ENCODE measurements at places on chromosomes 12 and 14.

GRCh38 chr14:100129161-100129589 is 30.3 kb downstream of the DEGS2 start:
- DNase-seq: no peak

DNA sequence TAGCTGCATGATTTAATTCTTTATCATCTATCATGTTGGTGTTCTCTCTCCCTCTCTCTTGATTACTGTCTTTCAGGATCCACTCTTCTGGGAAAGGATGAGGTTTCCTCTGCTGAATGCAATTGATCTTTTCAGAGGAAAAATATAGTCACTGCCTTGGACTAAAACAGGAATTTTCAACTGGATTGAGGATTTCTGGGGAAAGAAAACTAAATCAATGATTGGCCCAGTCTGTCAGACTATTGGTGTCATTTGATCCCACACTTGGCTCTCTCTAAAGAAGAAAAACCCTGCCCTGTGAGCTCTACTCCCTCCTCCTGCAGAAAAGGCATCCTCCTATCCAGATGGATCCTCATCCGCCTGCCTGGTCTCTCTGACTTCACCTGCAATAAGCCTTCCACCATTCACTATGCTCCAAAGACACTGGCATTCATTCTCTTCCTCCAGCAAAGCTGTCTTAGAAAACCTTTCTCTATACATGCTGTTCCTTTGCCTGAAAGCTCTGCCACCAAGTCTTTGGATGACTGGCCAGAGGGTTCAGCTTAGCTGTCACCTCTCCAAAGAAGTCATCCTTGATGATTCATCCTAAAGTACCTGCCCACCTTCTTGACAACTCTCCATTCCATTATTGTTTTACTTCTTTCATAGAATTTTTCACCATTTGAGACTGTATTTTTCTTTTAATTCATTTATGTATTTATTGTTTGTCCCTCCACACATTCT is 127.7 kb upstream of the CAND1 start:
- DNase-seq: no peak

- no peak for DNase-seq
Measured at GRCh38 chr12:57738661-57739237, at the start of gene AGAP2. AGAP2 (minus strand) TSS chr12:57738742; CDS start chr12:57738246, 496 bp downstream.

DNA sequence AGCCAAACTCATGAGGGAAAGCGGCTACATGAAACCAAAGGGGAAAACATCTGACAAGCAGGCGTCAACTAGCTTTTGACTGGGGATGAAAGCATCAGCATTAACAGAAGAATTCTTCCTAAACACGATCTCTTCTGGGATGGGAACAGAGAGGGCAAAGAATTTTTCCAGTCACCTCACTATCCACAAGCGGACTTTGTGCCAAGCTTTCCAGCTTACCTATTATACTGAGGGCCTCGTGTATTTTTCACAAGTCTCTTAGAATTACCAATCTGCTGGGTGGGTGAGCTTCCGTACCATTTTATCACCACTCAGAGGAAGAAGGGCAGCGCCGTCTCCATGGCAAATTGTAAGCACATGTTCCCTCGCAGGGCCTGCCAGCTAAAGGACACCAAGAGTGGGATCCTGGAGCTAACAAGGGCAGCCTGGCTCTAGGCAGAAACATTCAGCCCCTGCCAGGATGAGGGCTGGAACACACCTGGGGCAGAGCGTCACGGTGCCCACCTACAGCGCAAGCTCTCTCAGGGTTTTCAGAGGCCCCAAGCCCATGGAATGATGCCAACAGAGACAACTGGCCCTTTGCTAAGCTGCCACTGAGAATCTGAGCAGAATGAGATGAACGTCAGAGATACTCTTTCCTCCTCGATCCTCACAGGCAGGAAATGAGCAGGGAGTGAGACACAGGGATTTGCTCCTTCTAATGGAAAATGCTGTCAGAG is 74.6 kb downstream of the CHGA start:
- no peak for DNase-seq

GRCh38 chr14:73741876-73742519 is 27.8 kb upstream of the PNMA1 start:
- DNase-seq: peak; percentile 75

- DNase-seq: no peak
Measured at GRCh38 chr14:83294941-83295340, 1761.3 kb upstream of the SEL1L start.

DNA sequence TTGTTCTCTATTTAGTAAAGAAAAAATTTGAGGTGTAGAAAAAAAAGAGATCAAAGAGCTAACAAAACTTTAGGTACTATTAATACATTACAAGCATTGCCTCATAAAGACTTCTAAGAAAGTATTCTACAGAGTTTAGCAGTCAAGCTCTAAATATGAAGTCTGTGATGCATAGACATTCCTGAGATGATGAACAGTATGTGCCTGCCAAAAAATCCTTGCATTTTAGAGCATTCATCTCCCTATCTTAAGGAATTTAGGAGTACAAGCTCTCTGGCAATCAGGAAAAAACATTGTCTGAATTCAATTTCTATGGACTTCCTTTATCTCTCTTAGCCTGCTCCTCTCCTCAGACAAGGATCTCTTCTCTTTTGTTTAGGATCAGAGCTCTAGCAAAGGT is 202.6 kb upstream of the LRFN5 start:
- no peak for DNase-seq

DNA sequence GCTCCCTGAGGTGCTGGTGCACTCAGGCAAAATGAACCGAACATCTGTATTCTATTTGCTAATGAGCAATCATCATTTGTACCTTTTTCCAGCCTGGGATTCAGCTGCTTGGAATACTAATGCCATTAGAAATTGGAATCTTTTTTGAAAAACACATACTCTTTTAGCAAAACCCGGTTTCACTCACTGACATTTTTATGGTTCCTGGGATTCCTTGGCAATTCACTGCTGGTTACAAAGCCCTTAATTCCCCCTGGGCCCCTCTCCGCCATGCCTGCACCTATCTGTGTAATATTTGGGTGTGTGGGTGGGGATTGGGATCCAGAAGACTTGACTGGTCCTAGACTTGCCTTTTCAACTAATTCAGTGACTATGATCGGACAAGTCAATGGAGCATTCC is 199.1 kb downstream of the FOXN3 start:
- DNase-seq: no peak

GRCh38 chr12:32777159-32777558 is 21.5 kb upstream of the YARS2 start:
- DNase-seq: no peak

DNA sequence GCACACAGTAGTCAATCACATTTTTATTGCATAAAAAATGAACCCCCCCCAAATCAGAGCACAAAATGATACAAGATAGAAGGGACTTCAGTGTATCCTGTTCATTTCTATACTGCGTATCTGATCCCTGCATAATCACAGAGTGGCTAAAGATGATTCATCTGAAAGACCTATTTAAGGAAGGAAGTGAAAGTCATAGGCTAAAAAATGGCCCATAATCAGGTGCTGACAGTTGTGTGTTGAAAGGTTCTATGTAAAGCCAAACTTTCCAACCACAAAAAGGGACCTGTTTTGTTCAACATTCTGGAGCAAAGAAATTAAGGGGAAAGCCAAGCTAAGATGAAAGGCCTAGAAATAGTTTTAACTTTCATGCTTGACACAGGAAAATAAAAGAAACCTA is 147.8 kb upstream of the ATP2B1 start:
- no peak for DNase-seq

GRCh38 chr14:65993996-65994395 is 492.2 kb upstream of the CCDC196 start:
- DNase-seq: no peak

GRCh38 chr12:122860040-122860853 is 25.0 kb downstream of the HIP1R start:
- peak; percentile 94 for DNase-seq

- DNase-seq: no peak
Measured at GRCh38 chr14:62209287-62209899, 447.2 kb downstream of the SNAPC1 start.

DNA sequence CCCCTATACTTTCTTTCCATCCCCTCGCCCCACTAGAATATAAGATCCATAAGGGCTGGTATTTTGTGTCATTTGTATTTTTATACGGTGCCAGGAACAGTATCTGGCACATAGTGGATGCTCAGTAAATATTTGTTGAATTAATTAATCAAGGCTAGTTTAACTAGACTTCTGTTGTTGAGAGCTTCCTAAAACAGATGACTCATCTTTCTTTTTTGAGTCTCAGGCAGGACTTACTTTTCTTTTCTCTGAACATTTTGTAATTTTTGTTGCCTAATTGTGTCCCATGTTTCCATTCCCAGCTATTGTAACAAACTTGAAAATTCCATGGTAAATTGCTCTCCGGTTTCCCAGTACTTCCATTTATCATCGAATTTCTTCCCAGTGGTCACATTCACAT is 16.7 kb downstream of the STK38L start:
- no peak for DNase-seq

DNA sequence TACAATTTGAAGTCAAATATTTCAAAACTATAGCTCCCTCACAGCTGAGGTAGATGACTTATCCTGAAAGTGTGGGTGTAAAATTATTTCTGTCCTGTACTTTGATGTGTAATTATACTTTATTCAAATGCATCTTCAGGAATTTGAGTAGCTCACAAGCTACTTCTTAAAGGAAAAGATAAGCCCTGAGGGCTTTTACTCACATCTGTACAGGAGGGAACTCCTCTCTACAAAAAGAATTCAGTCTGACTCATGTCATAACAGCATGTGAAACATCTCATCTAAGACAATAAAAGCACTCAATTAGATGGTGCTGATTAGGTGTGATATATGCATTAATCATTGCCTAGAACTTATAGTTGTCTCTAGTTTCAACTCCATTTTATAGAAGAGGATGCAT is 452.0 kb downstream of the PRKD1 start:
- DNase-seq: no peak

- no peak for DNase-seq
Measured at GRCh38 chr14:87899228-87899627, 93.8 kb downstream of the GALC start.

DNA sequence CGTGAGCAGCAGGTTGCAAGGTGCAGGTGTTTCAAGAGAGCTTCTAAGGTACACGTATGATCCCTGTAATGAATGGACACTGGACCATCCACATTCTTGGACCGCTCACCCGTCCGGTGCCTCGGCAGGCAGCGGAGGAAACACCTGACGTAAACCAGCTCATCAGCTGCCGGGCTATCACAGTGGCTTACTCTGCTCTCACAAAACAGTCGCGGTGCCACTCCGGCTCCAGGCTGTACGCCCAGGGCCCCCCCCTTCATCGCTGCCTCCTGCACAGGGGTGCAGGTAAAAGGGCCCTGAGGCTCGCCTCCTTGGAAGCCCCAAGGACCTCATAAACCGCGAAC is 436 bp downstream of the VPS33A start:
- peak; percentile 74 for DNase-seq

DNA sequence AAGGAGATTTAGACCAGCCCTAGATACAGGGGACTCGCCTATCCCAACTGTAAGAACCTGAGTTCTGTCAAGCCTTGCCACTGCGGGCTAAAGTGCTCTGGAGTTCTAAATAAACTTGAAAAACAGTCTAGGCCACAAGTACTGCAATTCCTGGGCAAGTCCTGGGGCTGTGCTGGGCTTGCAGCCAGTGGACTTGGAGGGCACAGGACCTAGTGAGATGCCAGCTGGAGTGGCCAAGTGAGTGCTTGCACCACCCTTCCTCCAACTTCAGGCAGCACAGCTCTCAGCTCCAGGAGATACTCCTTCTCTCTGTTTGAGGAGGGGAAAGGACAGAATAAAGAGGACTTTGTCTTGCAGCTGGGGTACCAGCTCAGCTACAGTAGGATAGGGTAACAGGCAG is 307.6 kb upstream of the FBXO33 start:
- DNase-seq: no peak

- no peak for DNase-seq
Measured at GRCh38 chr14:75422169-75422568, 5.7 kb upstream of the JDP2 start.

DNA sequence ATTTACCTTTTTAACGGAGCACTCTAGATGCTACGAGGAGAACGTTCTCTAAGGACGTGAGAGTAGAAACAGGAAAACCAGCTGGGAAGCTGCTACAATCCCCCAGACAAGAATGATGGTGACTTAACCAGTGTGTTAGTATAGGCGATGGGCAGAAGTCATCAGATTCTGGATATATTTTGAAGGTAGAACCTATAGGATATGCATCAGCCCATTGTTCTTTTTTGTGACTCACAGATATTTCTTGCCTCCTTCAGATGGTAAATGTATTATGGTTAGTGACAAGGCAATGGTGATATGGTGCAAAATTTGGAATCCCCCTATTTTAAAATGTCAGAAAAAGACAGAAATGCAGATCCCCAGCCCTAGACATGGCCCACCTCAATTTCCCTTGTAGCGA is 258.2 kb downstream of the PHLDA1 start:
- no peak for DNase-seq

DNA sequence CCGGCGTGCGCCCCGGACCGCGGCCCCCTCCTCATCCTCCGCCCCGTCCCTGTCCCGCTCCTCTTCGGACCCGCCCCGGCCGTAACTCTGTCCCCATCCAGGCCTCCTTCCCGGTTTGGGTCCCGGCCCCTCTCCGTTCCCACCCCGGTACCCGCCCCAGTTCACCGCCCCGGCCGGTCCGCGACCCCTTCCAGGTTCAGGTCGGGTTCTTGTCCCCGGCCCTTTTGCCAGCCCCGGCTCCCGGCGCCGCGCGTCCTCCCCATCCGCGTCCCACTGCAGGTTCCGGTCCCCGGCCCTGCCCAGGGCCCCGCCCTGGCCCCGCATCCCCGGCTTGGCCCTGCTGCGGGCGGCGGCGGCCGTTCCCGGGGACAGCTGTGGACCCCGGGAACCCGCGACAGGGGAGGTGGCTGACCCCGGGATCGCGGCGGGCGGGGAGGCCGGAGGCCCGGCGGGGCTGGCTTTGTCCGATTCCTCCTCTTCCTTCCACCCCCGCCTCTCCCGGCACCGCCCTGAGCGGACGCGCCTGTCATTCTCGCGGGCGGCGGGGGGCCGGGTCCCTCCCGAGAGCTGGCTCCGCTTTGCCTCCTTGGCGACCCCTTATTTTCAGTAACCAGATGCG is 601 bp downstream of the KLC1 start:
- DNase-seq: peak; percentile 83

GRCh38 chr12:28996688-28997087 is 152.4 kb upstream of the FAR2 start:
- DNase-seq: no peak

- no peak for DNase-seq
Measured at GRCh38 chr14:74949859-74950573, 5.4 kb downstream of the PGF start.

- DNase-seq: no peak
Measured at GRCh38 chr12:71748081-71748850, 6.4 kb upstream of the RAB21 start.

DNA sequence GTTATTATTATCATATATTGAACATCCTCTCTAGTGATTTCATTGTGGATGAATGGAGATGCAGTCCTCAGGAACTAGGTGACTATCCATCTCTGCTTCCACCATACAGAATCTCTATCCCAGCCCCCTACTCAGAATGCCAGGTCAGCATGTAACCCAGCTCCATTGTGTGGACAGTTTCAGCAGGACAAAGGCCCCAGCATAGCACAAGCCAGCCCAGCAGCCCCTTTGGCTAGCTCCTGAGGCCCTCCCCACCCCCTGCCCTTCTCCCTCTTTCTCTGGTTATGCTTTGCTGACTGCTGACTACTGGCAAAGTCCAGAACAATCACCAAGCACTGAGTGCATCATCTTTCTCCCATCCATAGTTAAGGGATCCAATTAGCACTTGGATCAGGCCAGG is 5.8 kb upstream of the SPRYD4 start:
- no peak for DNase-seq
